ENCODE measurements at places on chromosomes 2 and 18.
A peak's percentile ranks its signal among the peaks of the same experiment; 100 is the strongest.

DNA sequence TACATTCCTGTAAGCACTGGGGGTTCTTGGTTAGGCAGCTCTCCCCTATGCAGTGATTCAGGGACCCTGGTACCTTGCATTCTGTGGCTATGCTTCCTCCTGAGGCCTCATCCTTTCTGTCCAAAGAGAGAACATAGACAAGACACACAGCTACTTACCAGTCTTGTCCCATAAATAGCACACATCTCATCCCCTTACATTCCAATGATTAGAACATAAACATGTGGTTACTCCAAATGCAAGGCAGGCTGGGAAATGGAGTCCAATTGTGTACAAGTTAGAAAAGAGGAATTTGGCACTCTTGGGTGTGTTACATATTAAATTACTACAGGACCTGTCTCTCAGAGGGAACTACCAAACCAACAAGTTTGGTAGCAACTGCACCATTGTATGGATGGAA, 171.3 kb downstream of the ARHGAP15 start:
- no peak for DNase-seq

- no peak for DNase-seq
Observed at GRCh38 chr2:64274399-64275173, 130.4 kb upstream of the PELI1 start.

- peak; percentile 78 for DNase-seq
Observed at GRCh38 chr18:57797209-57797651, 5.9 kb downstream of the ATP8B1 start.

DNA sequence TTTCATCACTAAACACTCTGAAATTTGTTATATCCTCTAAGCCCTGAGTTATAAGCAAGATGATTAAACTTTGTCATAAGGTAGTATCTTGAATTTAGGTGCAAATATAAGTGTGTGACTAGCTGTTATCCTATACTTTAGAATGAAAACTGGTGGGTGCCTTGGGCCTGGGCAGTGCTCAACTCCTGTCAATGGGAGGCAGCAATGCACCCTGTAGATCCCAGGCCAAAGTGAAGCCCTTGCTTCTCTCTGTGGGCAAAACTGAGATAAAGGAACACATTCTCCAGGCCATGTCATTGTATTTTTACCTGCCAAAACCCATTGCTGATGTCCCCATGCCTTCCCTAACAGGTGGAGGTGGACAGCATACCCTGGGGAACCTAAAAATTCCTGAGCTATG, 525.2 kb downstream of the TNS1 start:
- no peak for DNase-seq

- DNase-seq, result no peak
Observed at GRCh38 chr18:13110559-13110958, 108.0 kb upstream of the LDLRAD4 start.

Data from HAP-1 (cell line).